ENCODE measurements at places on chromosomes 3 and 15.

DNA sequence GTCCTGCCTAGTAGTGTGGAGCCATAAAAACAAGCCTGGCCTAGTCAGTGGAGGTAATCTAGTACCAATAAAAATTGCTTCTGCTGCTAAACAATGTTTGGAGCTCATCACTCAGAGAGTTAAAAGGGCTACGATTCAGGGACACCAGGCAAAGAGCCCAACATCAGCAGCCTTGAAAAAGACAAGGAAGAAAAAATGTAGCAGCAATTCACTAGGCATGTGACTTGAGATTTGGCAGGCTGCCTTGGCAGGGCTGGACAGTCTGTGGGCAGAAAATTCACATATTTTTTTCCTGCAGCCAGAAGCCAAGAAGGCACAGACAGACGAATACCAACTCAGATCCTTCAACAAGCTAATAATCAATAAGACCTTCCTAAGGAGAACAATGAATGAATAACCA lies 47.2 kb downstream of the IGSF11 start:
- peak; percentile 55 for ATAC-seq

- ATAC-seq: no peak
These were observed 356.3 kb downstream of the FOXP1 start for GRCh38 chr3:71227270-71227661.

GRCh38 chr3:159804726-159805410 lies 183.8 kb upstream of the IL12A start:
- ATAC-seq: peak; percentile 91

DNA sequence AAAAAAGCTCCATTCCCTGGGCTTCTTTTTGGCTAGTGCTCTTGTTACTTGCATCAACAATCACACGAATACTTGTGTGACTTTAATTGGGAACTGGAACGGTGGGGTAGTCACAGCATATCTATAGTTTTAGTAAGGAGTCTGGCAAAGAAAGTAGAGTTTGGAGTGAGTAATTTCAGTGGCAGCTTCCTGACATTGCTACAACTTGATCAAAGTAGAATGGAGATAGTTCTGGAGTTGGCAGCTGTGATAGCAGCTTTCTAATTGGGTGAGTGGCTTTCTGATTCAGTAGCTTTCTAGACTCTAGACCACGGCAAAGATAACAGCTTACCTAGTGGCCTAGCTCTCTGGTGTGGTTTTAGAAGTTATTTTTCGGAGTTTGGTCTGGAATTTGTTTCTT lies 475.0 kb downstream of the TUSC7 start:
- no peak for ATAC-seq

- no peak for ATAC-seq
These were observed 106.8 kb downstream of the SEMA6D start for GRCh38 chr15:47824147-47824546.

- ATAC-seq: no peak
These were observed 832 bp upstream of the CACNA1D start for GRCh38 chr3:53493595-53493962.

- no peak for ATAC-seq
These were observed 24.6 kb upstream of the LRRFIP2 start for GRCh38 chr3:37198996-37199395.

DNA sequence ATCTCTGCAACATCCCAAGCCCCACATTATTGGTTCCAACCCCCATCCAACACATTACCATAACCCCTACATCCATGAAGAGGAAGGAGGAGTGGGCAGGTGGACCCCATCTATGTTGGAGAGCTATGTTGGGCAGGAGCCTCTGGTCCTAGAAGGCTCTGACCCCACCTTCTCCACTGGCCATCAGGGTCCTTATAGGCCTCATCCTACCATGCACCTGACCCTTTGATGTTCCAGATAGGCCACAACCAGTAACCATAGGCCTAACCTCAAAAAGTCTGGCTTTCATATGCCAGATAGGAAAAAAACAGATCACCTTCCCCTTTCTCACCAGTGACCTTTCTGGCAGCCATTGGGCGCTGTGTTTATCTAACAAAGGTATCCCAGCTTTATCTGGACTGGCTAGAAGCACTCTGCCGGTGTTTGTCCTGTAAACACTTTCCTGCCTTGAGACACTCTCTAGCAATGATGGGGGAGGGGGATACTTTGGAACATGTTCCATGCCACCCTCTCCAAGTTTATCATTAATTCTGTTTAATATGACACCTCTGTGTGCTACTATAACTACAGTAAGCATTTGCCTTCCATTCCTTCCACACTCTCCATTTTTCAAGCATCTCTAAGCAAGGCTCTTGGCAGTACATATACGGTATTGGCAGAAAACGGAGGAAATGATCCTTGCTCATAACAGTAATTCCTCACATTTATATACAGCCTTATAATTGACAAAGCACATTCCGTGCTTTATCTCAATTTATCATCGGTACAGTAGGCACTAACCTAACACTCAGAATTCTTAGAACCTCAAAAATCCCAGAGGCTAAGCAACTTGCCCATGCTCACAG lies 377.1 kb downstream of the VPS13C start:
- no peak for ATAC-seq

DNA sequence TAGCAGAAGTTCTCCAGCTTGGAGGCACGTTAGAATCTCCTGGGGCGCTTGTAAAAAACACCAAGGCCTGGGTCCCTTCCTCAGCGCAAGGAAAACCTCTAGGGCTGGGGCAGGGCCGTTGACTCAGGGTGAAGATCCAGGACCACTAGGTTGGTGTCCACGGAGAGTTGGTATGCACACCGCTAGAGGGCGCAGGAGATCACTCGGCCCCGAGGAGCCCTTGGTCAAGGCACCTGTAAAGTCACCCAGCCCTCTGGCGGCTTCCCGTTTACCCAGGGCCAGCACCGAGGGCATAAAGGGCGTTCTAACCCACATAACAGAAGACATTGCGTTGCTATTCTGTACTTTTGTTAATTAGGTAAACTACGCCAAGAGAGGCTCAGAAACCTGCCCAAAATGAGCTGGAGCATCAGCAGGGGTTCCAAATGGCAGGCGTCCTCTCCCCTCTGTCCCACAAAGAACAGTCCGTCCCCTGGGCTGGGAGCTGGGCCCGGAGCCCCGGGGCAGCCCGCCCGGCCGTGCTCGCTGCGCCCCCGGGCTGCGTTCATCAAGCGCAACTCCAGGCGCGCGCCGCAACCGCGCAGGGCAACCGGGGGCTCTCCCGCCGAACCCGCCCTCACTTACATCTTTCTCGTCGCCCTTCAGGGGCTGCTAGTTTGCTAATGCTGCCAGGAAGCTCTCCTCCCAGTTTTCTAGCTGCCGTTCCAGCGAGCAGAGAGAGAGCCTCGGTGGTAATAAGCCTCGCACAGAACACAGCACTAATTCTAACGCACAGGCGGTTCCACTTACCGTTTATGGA lies 332.1 kb downstream of the ARRDC4 start:
- peak; percentile 51 for ATAC-seq

DNA sequence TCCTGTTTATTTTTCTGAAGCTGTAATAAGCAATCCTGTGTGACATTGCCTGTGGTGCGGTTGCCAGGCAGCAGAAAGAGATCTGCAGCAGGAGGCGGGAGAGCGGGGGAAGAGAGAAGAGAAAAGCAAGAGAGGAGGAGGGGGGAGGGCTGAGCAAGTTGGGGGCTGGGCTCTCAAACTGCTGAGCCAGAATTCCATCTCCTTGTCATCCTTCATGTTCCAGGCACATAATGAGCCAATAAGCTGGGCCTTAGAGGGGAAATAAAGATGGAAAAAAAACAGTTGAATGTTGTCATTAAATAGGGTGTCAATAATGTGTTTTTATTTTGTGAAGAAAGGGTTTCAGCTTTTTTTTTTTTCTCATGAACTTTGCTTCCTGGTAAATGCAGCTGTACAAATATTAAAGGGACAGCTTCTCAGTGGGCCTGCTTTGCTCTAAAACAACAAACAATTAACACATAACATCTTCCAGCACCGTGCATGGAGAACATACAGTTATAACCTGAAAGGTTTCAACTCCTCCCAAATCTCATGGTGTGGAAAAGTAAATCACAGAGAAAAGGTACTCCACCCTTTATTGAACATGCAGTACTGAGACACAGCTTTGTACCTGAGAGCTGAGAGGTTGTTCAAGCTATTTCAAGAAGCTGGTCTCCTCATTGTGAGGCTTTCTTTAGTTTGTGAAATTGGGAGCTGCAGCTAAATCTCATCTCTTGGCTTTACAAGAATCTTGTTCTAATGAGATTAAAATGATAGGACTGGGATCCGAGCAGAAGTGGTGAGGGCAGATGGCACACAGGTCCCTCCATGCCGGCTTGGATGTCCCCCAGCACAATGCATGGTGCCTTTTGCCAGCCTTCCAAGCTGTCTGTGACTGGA lies 451.1 kb upstream of the KCNMB2 start:
- ATAC-seq: peak; percentile 86

DNA sequence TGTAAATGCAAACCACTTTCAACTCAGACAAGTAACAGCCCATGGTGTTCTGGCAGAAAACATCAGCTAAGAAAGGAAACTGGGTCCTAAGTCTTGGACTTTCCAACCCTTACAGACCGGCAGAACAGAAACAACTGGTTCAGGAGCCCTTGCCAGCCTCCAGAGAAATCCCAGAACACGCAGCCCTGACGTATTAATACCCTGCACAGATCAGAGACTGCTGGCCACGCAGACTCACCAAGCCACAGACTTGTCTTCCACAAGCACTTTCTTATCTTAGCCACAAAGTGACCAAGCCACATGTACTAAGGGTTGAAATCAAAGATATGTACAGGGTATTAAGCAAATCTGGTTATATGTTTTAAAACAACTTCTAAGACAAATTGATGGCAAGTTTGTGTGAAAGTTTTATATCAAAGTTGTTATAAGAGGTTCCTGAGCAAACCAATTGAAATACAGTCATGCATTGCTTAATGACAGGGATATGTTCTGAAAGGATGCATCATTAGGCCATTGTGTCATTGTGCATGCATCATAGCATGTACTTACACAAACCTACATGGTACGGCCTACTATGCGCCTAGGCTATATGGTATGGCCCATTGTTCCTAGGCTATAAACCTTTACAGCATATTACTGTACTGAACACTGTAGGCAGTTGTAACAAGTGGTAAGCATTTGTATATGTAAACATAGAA lies 36.8 kb downstream of the BTD start:
- no peak for ATAC-seq

DNA sequence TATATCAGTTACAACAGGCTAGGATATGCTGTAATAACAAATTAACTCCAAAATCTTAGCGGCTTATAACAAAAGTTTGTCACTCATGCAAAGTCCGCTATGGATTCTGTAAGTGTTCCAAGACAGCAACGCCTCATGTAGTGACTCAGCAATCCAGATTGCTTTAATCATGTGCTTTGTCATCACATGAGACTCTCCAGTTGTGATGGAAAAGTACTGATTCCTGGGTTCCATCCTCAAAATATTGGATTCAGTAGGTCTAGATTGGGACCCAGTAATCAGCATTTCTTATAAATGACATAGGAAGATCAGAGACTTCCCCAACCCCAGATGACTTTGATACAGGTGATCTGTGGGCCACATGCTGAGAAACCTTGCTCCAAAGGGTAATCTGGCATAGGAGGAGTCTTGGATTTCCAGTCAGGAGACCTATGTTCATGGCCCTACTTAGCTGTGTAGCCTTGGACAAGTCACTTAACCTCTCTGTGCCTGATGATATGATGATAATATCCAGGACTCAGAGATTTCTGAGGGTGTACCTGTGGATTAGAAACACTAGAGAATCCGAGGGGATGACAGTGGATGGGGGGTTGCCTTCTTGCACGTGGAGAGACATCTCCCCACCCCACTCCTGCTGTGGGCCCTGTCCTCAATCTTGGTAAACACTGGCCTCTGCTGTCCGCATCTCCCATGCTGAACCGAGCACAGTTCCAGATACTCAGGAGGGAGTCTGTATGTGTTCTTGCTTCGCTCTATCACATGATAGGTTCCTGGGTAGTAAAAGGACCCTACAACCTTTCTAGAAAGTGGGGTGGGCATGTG lies 65.5 kb downstream of the CORO2B start:
- no peak for ATAC-seq

- peak; percentile 76 for ATAC-seq
These were observed 166.3 kb downstream of the VGLL4 start for GRCh38 chr3:11477407-11477911.

DNA sequence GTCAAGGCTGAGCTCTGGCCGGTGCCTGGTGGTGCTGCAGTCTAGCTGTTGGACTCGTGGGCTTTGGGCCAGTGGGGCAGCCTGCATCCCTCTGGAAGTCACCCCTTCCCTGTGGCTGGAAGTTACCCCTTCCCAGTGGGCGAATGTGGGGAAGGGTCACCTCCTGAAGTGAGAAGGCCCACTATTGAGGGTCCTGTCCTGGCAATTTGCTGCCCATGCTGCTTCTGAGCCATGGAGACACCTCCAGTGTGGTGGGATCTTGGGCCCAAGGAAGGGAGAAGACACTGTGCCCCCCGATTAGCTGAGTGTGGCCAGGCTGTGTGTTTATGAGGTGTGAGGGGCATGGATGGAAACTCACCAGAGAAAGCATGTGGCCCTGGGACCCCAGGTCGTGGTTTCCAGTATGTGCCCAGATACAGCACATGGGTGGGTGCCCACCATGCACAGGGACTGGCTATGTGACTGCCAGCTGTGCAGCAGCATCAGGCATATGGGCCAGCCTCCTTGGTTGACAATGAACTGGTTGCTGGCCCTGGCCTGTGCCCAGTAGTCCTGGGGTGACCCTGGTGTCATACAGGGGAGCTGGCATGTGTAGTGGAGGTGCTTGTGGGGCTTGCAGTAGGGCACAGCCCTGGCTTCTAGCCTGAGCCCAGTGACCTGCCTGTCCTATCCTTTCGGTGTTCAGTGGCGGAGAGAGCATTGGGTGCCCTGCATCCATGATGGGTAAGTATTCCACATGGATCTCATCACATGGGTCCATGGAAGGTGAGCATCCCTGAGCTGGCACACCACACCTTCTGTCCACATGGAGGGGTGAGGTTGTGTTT lies 221.2 kb downstream of the SNRPN start:
- ATAC-seq: no peak

DNA sequence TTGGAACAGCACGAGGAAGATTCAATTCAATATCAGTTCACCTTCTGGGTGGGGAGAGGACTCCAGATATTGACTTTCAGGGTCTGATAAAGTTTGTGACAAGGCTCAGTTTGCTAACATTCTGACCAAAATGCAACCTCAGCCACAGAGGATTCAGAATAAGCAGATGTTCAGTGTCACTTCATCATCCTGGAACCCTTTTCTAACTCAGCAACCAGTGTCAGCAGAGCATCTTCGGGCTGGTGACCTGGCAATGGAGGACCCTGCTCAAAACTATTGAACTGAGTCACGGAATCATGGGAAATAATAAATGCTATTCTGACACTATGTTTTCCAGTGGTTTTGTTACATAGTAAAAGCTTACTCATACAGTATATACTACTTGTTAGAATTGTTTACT lies 433.4 kb upstream of the CFAP20DC start:
- ATAC-seq: no peak

DNA sequence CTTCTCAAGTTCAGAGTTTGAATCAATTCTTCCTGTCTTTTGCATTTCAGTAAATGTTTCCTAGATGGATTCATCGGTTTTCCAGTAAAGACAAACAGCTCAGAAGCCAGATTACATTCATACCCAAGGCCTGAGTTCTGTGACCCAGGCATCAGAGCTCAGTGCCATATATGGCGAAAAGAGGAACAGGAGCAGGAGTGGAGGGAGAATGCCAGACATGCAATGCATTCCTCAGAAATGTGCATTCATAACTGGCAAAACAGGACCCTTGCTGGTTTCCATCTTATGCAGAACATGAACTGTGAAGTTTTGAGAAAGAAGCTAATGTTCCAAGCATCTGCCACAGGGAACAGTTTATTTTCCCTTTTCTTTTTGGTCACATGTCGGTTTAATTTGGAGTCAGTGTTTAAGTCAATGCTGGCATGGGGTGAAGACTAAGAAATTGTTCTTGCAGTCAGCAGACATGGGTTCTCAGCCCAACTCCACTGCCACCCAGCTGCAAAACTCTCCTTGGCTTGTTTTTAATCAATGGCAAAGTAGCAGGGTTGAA lies 116.5 kb downstream of the LPP start:
- ATAC-seq: peak; percentile 66

- ATAC-seq: no peak
These were observed 12.3 kb upstream of the PGPEP1L start for GRCh38 chr15:99019558-99020540.

All from gastroesophageal sphincter (tissue), 4 donors.